Hypothalamus (tissue), 51 donors: ENCODE measurements at places on chromosomes 4 and X.

DNA sequence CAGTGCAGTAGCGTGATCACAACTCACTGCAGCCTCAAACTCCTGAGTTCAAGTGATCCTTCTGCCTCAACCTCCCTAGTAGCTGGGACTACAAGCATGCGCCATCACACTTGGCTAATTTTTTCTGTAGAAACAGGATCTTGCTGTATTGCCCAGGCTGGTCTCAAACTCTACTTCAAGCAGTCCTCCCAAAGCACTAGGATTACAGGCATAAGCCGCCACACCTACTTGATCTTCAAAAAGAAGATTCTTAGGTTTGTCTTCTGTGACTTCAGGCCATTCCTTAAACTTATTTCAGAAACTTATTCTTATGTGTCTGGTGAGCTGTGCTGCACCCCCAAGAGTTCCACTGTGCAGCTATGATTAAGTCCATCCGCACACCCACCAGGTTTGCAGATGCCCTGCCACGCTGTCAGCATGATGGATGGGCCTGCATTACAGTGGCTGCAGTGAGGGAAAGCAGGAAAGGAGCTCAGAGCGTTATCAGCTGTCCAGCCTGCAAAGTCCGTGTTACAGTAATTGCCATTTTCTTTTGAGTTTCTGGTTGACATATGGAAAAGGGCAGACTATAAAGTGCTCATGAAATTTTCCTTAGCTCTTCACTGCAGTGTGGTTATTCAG, 146.6 kb downstream of the AASDH start:
- DNase-seq = no peak

GRCh38 chrX:65821721-65822496, 154.5 kb downstream of the MSN start:
- no peak for DNase-seq

DNA sequence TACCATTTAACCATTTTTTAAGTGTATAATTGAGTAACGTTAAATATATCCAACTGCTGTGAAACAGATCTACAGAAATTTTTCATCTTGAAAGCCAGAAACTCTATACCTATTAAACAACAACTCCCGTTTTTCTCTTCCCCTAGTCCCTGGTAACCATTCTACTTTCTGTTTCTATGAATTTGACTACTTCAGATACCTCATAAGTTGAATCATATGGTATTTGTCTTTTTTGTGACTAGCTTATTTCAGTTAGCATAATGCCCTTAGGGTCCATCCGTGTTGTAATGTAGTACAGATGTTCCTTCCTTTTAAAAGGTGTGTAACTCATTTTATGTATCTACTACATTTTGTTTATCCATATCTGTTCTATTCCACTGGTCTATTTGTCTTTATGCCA, 48.7 kb downstream of the STAG2 start:
- no peak for DNase-seq

DNA sequence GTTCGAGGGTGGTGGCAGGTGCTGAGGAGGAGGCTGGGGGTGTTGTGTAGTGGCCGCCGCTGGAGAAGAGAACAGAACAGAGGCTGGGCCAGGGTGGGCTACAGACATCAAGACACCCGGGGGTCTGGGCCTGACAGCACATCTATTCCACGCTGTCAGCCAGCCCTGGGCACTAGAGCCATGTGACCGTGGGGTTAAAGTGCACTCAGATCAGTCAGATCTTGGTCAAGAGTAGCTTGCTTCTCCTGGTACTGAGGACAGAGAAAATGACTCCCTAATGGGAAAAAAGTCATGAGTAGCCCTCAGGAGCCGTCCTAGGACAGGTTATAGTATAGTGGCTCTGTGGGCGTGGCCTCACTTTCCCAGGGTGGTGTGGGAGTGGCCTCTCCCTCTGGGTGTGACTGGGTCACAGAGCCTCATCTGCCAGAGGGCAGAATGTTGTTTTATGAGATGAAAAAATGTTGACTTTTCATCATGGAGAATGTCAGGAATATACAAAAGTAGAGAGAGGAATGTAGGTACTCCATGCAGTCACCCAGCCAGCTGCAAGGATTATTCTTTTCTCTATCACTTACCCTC, 19.4 kb downstream of the TRMT44 start:
- DNase-seq = no peak

DNA sequence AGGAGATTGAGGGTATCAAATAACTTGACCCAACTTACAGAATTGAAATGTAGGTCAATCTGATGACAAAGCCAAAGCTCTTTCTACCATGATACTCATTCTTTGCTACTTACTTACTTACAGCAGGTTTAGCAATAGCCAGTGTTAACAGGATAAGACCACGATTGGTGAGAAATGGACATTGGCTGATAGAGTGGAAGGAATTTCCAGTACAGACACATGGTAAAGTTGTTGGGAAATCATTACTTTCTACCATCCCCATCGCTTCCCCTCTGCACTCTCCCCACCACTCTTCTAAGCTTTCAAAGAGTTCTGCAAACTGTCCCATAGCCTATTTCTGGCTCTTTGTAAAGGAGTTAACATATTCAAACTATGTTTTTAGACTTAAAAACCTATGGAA, 119.7 kb downstream of the CHRNA9 start:
- no peak for DNase-seq

DNA sequence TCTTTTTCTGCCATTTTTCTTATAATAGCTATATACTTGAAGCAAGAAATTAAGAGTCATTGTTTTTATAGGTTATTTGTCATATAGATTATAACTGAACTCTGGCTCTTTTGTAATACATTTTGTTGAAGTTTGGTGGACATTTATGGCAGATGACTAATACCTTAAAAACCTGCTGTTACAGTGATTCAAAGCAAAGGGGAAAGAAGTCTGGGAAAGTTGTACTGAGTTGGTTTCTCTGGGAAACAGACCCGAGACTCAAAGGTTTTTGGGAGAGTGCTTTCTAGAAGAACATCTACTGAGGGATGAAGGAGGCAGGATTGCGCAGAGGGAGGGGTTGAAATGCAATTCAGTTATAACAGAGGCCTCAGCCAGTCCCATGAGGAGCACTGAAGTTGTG, 35.9 kb downstream of the NAP1L5 start:
- DNase-seq = no peak

DNA sequence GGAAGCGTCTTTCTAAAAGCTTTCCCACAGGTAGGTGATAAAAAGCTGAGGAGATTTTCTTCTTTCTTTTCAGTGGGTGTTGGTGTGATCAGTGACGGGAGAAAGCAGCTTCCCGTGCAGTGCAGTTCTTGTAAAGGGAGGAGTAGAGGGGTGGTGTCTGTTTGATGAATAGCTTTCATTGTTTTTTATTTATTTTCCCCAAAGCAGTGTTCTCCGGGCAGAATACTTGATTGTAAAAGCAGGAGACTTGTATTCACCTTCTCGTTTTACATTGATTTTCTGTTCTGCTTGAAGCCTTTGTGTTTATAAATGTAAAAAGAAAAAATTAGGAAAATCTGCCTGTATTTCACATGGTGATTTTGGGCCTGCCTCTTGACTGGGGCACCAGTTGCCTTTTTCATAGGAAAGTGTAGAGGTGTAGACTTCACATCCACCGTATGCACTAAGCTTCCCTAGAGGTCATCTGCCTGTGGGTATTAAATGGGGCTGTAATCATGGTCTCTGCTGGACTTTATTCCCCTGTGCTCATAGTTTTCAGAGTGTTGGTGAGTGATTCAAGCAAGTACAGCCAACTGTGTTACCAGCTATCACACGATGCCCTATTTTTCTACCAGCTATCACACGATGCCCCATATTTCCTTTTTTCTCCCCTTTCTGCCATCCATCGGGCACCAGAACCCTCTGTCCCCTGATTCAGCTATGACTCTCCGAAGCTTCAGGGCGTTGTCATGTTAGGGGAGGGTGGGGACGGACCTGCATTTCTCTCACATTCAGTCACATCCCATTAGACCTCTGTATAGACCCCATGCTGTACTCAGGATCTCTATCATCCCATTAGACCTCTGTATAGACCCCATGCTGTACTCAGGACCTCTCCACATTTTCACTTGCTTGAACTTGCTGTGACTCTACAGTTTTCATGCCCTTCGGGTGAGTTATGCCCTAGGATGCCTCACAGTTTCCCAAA, 526.5 kb downstream of the TRIML1 start:
- no peak for DNase-seq

DNA sequence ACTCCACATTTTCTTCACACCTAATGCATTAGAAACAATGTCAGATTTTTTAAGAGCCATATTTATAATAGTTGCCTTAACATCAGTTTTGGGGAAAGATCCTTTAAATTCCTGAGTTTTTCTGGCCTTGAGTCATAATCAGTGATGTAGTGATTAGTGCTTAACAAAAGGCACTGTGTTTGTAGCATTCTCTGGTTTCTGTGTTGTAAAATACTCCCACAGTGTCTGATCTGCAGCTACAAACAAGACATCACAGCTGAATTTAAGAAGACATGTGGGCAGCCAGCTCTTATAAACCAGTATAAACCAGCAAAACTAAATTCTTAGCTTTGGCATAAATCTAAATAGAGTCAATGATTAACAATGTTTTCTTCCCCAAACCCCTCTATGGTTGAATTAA, 233.8 kb downstream of the FSTL5 start:
- DNase-seq = no peak

GRCh38 chr4:147640331-147640730, 23.1 kb downstream of the TMEM184C start:
- DNase-seq = no peak

DNA sequence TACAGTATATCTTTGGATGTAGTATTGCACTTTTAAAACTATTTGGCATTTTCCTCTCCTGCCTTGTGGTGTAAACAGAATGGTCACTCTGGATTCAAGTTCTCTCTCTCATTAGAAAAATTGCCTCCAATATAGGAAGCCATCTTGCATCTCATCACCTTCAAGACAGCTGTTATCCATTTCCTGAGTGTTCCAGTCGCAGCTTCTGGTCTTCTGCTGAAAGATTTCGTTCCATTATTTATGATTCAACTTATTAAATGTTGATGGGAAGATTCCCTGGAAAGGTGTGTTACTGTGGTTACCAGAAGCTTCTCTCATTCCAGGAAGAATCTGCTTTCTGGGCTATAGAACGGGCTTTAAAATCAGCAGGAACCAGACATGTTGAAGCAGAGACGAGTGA, 568.3 kb upstream of the SLIT2 start:
- no peak for DNase-seq

GRCh38 chr4:24559889-24560288, 24.5 kb downstream of the DHX15 start:
- no peak for DNase-seq

DNA sequence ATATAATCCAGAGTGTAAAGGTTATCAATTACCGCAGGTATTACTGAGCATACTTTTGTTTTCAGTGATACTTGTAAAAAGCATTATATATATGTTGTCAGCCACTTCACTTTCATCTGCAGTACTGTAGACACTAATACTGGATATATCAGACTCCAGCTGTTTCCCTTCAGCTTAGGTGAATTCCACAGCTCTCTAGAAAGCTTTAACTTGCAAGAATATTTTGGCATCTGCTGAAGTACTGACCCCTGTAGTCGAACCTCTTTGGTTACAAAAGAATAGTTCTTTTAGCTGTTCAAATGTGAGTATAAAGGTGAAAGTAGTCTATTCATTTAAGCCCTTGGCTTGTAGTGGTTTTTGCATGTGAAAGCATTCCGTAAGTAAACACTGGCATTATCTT, 1222.7 kb upstream of the TENM3 start:
- DNase-seq = no peak
